Activated naive CD4-positive, alpha-beta T cell treated with anti-CD3 and anti-CD28 coated beads for 36 hours (primary cell): ENCODE measurements at places on chromosomes 4 and X.
A peak's percentile ranks its signal among the peaks of the same experiment; 100 is the strongest.

DNA sequence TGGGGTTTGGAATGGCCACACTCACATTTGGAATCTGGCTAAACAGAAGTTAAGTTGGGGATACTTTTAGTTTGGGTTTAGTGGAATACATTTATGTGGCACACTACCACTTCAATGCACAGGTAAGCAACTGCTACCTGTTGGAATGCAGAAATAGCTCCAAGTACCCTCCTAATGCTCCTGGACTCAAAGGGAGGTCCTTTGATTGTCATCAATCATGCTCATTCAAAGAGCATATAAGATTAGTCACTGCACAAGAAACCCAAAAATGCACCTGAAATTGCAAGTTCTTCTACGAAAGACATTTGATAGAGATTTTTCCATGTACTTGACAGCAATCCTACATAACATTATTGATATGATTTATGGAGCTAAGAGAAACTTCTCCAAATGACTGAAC is 247.7 kb downstream of the ANKRD50 start:
- no peak overlapping the region for H3K4me3 ChIP-seq
- no peak overlapping the region for H3K27ac ChIP-seq
- H3K27me3 ChIP-seq, result no peaks in the 10 kb centered on the region

DNA sequence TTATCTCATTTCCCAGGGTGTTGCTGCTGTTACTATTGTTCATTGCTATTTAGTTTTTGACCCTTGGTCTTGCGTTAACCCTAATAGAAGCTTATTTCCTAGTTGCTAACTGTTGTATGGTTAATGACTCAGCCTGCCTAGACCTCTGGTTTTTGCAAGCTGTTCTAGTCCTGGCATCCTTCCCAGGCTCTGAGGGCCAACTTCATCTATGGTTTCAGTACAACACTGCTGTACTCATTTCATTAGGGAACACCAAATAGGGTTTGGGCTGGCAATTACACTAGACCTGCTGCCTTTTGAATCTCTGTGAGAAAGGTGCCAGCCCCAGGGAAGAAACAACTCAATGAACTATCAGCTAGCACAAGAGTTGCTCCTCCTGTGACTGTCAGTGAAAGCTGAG is 59.6 kb downstream of the DCX start:
- H3K36me3 ChIP-seq, result no peaks in the 10 kb centered on the region
- no peak for DNase-seq
- H3K4me3 ChIP-seq, result no peak overlapping the region

GRCh38 chr4:29043411-29043810 is 1676.8 kb upstream of the PCDH7 start:
- H3K27me3 ChIP-seq, result no peaks in the 10 kb centered on the region
- H3K36me3 ChIP-seq, result no peaks in the 10 kb centered on the region
- H3K4me3 ChIP-seq, result no peak overlapping the region
- H3K27ac ChIP-seq, result no peak overlapping the region

- no peak overlapping the region for H3K4me3 ChIP-seq
- DNase-seq, result no peak
Observed at GRCh38 chr4:13032936-13033335, 451.2 kb downstream of the RAB28 start.

DNA sequence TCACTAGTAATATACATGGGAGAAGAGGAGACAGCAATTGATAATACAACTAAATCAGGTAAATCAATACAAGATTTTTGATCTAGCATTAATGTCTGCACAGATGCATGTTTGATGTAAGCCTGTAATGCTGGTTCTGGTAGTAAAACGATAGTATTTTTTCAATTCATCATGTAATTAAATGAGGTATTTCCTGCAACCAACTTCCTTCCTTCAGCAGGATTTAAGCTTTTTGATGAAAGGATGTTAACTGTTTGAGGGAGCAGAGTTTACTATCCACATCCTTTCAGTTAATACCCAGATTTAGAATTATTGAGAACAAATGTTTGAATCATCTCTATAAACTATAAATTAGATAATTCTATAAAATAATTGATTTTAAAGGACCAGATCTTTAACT is 31.4 kb upstream of the NFKB1 start:
- no peak overlapping the region for H3K27ac ChIP-seq
- H3K4me1 ChIP-seq, result peaks cover 37% of the 10 kb centered on the region
- no peaks in the 10 kb centered on the region for H3K36me3 ChIP-seq
- no peak overlapping the region for H3K4me3 ChIP-seq

- no peak overlapping the region for H3K4me3 ChIP-seq
- no peaks in the 10 kb centered on the region for H3K36me3 ChIP-seq
- no peak overlapping the region for H3K27ac ChIP-seq
- peaks cover 8% of the 10 kb centered on the region for H3K4me1 ChIP-seq
- DNase-seq, result peak; percentile 38
Observed at GRCh38 chr4:113316879-113317278, 267.4 kb downstream of the ANK2 start.

DNA sequence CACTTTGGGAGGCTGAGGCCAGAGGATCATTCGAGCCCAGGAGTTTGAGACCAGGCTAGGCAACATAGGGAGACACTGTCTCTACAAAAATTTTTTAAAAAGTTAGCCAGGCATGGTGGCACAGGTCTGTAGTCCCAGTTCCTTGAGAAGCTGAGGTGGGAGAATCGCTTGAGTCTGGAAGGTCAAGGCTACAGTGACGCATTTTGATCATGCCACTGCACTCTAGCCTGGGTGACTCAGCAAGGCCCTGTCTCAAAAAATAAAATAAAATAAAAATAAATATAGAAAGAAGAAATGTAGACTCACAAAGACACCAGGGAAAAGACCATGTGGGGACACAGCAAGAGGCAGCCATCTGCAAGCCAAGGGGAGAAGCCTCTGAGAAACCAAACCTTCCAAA is 42.3 kb upstream of the SLC7A3 start:
- no peak for DNase-seq
- H3K27me3 ChIP-seq, result no peaks in the 10 kb centered on the region
- H3K36me3 ChIP-seq, result no peaks in the 10 kb centered on the region
- H3K4me1 ChIP-seq, result peaks cover 4% of the 10 kb centered on the region

DNA sequence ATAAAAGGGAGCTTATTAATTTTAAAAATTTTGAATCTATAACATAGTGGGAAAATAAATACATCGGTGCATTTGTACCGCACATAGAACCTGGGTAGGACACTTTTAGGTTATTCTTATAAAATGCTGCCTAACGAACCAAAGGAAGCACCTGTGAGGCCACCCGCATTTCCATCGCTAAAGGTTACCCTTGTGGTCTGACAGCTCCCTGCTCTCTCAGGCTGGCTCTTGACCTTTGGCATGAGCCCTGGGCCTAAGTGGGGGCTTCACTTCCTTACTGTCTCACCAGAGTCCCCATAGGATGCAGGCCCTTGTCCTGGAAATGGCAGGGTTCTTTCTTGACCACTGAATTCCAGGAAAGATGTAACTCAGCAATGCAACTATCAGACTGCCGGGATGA is 46.0 kb downstream of the HADH start:
- peaks cover 75% of the 10 kb centered on the region for H3K4me1 ChIP-seq
- peak overlapping the region; percentile 72 for H3K4me3 ChIP-seq
- DNase-seq, result peak; percentile 41

- H3K4me1 ChIP-seq, result no peaks in the 10 kb centered on the region
- no peak for DNase-seq
- H3K27me3 ChIP-seq, result no peaks in the 10 kb centered on the region
- H3K36me3 ChIP-seq, result no peaks in the 10 kb centered on the region
Observed at GRCh38 chr4:1361431-1361830, 14.4 kb downstream of the UVSSA start.

GRCh38 chrX:131365766-131366165 is 76.7 kb upstream of the IGSF1 start:
- no peak overlapping the region for H3K4me3 ChIP-seq
- no peaks in the 10 kb centered on the region for H3K36me3 ChIP-seq
- no peaks in the 10 kb centered on the region for H3K27me3 ChIP-seq
- DNase-seq, result no peak
- no peak overlapping the region for H3K27ac ChIP-seq

- no peak overlapping the region for H3K27ac ChIP-seq
- no peaks in the 10 kb centered on the region for H3K27me3 ChIP-seq
- no peaks in the 10 kb centered on the region for H3K4me1 ChIP-seq
- peak; percentile 23 for DNase-seq
- no peaks in the 10 kb centered on the region for H3K36me3 ChIP-seq
- no peak overlapping the region for H3K4me3 ChIP-seq
Observed at GRCh38 chrX:15301924-15302323, 13.5 kb downstream of the ASB11 start.

- peaks cover 9% of the 10 kb centered on the region for H3K36me3 ChIP-seq
- H3K4me3 ChIP-seq, result no peak overlapping the region
Observed at GRCh38 chrX:72620550-72621145, 48.0 kb upstream of the HDAC8 start.

DNA sequence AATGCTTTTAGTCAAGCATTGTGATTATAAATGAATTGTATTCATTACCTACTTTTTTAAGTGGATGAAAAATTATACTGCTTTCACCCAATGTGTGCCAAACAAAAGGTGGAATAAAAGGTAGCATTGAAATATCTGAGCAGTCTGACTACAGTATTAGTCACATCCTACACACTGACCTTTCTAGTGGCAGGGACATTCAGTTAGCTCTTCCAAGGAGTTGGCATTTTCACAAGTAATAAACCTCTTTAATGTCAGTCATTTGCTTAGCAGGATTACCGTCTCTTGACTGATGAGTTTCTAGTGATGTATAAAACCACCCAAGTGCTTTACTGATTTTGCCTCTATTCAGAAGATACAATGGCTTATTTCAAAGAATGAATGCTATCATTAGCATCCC is 687.9 kb downstream of the ARAP2 start:
- H3K4me1 ChIP-seq, result no peaks in the 10 kb centered on the region
- no peak for DNase-seq
- H3K4me3 ChIP-seq, result no peak overlapping the region
- H3K27ac ChIP-seq, result no peak overlapping the region
- no peaks in the 10 kb centered on the region for H3K36me3 ChIP-seq

- H3K4me1 ChIP-seq, result peaks cover 50% of the 10 kb centered on the region
- DNase-seq, result no peak
- H3K27me3 ChIP-seq, result no peaks in the 10 kb centered on the region
- H3K36me3 ChIP-seq, result peaks cover 41% of the 10 kb centered on the region
Observed at GRCh38 chr4:145130788-145131399, 32.8 kb downstream of the ABCE1 start.

- no peaks in the 10 kb centered on the region for H3K27me3 ChIP-seq
- peaks cover 35% of the 10 kb centered on the region for H3K4me1 ChIP-seq
- no peak for DNase-seq
- no peak overlapping the region for H3K27ac ChIP-seq
Observed at GRCh38 chr4:101306225-101306624, 41.1 kb downstream of the PPP3CA start.

DNA sequence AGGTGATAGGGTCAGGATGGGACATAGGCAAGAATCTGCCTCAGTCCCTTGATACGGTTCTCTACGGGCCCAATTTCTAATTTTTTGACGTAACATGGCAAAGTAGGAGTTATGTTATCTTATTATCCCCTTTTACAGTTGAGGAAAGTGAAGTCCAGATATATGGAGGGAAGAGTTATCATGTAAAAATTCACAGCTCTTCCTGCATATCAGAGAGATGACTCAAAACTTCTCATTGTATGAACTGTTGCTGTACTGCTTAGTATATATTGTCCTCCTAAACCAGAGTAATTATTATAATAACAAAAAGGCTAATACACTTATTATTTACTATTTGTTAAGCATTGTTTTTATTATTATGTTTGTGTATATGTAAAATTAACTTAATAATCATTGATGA is 260.5 kb upstream of the IGFBP7 start:
- H3K27me3 ChIP-seq, result no peaks in the 10 kb centered on the region
- DNase-seq, result no peak
- H3K4me1 ChIP-seq, result no peaks in the 10 kb centered on the region
- no peak overlapping the region for H3K27ac ChIP-seq
- H3K36me3 ChIP-seq, result no peaks in the 10 kb centered on the region

GRCh38 chr4:18815081-18815778 is 793.7 kb upstream of the LCORL start:
- H3K36me3 ChIP-seq, result no peaks in the 10 kb centered on the region
- no peak for DNase-seq
- no peaks in the 10 kb centered on the region for H3K4me1 ChIP-seq

DNA sequence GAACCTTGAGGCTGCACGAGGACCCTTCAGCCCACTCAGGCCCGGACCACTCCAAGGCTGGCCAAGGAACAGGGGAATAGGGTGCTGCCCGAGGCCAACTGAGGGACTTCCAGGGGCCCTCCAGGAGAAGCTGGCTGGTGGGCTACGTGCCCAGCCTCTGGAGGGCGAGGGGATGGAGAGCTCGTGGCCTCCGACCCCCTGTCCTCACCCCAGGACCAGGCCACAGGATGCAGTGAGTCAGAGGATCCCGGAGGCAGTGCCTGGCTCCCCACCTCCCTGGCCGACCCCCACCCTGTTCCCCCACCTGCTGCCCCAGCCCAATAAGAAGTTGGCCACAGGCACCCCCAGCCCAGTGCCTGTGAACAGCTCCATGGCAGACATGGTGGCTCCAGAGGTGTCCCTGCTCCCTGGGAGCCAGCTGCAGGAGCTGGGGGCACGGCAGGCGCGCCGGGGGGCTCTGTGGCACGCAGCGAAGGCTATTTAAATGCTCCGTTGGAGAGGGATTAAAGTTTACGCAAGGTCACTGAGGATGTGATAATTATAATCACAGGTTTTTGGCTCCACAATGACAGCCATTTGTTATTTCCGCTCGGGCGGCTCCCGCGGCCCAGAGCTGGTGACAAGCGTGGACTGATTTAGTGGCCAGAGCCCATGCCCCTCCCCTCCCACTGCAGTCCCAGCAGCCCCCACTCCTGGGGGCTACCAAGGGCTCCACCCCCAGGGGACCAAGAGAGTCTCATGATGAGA is 95.7 kb upstream of the NKX1-1 start:
- no peak overlapping the region for H3K27ac ChIP-seq
- no peaks in the 10 kb centered on the region for H3K36me3 ChIP-seq
- H3K4me3 ChIP-seq, result no peak overlapping the region
- no peaks in the 10 kb centered on the region for H3K4me1 ChIP-seq

DNA sequence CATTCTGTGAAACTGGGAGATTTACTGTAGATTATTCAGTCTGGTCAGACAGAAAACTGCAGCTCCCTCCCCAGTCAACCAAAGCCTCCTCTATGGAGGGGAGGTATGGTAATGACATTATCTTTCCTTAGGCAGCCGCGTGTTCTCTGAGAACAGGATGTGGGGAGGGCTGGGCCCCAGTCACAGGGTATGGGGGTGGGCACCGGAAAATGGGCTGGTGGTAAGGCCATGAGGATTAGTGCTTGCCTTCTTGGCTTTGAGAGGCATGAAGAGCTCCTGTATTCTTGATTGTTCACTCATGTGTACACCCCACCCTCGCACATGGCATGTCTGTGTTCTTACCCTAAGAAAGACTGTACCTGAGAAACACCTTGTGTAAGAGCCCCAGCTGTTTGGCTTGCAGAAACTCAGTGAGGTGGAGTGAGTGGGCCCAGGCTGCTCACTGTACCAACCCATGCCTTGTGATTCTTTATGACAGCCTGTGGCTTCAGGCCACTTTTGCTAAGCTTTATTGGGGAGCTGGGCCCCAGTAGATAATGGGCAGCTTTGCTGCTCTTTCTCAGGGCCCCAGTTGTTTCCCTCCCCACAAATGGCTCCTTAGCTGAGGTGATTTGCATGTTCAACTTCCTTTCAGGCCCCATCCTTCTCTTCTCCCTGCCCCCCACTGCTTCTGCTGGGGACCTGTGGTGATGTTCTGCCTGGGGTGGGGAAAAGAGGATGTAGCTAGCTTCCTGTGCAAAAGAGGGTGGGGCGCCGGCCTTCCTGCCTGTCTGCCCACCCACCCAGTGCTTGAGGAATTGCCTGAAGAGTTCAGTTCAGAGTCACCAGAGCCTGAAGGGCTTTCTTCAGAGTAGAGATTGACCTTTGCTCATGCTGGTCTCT is 30.7 kb downstream of the MSN start:
- no peaks in the 10 kb centered on the region for H3K27me3 ChIP-seq
- peaks cover 86% of the 10 kb centered on the region for H3K4me1 ChIP-seq
- DNase-seq, result peak; percentile 82
- H3K27ac ChIP-seq, result peak overlapping the region; percentile 95

GRCh38 chr4:168388890-168389289 is 70.3 kb upstream of the DDX60 start:
- H3K36me3 ChIP-seq, result peaks cover 33% of the 10 kb centered on the region
- peaks cover 3% of the 10 kb centered on the region for H3K4me1 ChIP-seq
- H3K27me3 ChIP-seq, result no peaks in the 10 kb centered on the region
